ENCODE measurements at places on chromosomes 6 and 20.

- DNase-seq: no peak
Measured at GRCh38 chr6:156175971-156176421, 601.2 kb upstream of the ARID1B start.

GRCh38 chr20:60249436-60249835, 291.2 kb downstream of the CDH26 start:
- no peak for DNase-seq

- DNase-seq: no peak
Measured at GRCh38 chr20:43508604-43509040, 1.1 kb downstream of the L3MBTL1 start.

DNA sequence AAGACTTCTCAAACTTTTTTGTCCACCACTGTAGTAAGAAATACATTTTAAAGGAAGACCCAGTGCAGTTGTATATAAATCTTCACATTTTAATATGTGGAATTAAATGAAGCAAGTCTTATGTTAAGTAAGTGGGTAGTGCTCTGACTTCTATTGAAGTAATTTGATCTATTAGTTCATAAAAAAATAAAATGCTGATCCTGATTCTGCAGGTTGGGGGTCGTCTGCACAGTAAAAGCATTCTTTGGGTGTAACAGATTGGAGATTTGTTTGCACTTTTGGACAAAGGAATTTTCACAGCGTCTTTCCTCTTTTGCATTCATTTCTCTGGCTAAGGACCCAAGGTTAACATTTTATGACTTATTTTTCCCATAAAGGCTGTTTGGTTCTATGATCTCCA, 106.8 kb downstream of the RNF144B start:
- no peak for DNase-seq

GRCh38 chr6:170417881-170418280, 111.3 kb downstream of the FAM120B start:
- no peak for DNase-seq

- no peak for DNase-seq
Measured at GRCh38 chr20:61118429-61119224, 133.4 kb upstream of the CDH4 start.

GRCh38 chr6:111724505-111724904, 118.8 kb upstream of the TRAF3IP2 start:
- no peak for DNase-seq

DNA sequence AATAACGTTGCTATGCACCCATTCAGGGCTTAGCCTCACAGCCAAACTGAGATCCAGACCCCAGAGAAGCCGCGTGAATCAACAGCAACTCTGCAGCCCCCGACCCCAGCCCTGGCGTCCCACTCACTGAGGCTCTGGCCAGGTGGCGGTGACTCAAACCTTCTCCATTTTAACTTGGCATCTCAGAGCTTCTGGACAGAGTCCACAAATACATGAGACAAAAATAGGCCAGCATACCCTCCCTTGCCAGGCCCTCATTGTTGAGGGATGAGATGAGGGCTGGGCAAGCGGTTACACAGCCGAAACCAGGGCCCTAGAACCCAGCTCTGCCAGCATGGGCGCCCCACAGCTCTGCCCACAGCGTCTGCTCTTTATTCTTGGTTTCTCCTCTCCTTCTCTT, 118.4 kb downstream of the MYLK4 start:
- DNase-seq: no peak

DNA sequence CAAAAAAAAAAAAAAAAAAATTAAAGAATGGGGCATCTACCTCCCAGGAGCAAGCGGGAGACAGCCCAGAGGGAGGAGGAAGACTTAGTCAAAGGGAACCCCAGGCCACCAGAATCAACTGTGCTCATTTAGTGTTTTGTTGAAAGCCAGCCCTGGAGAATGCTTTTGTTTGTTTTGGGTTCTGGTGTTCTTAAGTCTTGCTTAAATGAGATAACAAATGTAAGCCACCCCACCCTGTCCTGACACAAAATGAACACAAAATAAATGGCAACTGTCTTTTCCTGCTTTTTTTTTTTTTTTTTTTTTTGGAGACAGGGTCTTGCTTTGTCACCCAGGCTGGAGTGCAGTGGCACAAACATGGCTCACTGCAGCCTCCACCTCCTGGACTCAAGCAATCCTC, 165.0 kb upstream of the JARID2 start:
- DNase-seq: no peak

- no peak for DNase-seq
Measured at GRCh38 chr6:106694343-106694742, 65.0 kb downstream of the QRSL1 start.

- DNase-seq: no peak
Measured at GRCh38 chr20:19743640-19743995, 14.4 kb upstream of the RIN2 start.

- no peak for DNase-seq
Measured at GRCh38 chr6:149988550-149989346, 25.0 kb downstream of the ULBP1 start.

Measured in stimulated activated naive CD8-positive, alpha-beta T cell treated with anti-CD3 and anti-CD28 coated beads, Interleukin-15, amount 100 ng/mL, for 72 hours (primary cell).